ENCODE measurements at places on chromosomes 5 and 9.

- no peak for DNase-seq
Observed at GRCh38 chr9:85258236-85258635, 483.5 kb downstream of the AGTPBP1 start.

GRCh38 chr9:306907-307306 is 92.2 kb downstream of the DOCK8 start:
- peak; percentile 54 for DNase-seq

DNA sequence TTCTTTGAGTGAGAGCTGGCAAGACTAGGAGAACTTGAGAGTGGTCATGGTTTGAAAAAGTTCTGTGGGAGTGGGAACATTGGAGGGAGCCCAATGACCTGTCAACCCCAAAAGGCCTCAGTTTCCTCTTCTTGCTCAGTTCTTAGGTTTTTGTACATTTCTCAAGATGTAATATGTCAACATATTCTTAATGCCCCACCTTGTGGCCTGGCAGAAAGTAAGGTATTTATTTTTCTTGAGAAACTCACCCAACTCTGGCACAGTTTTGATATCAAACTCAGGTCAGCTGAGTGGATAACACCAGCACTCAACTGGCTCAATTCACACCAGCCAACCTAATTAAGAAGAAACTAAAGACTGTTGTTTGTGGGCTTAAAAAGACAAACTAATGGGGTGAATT is 123.0 kb upstream of the SLC27A6 start:
- DNase-seq = no peak

DNA sequence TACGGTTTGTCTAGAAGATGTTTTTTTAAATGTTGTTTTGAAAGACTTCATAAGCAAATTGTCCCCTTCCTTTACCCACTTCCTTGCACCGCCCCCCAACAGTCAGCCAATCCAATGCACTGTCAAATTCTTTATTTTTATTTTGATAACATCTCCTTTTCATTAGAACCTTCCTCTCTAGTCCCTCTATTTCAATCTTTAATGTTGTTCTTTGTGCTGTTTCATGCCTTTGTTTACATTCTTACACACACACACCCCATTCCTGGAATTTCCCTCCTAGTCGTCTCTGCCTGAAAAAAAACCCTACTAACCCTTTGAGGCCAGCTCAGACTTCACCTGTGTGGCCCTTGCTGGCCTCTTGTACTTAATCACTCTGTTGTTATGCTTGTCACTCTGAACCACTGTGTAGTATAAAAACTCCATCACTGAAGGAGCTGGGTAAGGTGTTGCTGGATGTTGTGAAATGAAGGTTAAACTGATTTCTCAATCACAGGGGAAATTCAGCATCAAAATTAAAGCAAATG is 133.4 kb downstream of the UGCG start:
- DNase-seq = no peak

DNA sequence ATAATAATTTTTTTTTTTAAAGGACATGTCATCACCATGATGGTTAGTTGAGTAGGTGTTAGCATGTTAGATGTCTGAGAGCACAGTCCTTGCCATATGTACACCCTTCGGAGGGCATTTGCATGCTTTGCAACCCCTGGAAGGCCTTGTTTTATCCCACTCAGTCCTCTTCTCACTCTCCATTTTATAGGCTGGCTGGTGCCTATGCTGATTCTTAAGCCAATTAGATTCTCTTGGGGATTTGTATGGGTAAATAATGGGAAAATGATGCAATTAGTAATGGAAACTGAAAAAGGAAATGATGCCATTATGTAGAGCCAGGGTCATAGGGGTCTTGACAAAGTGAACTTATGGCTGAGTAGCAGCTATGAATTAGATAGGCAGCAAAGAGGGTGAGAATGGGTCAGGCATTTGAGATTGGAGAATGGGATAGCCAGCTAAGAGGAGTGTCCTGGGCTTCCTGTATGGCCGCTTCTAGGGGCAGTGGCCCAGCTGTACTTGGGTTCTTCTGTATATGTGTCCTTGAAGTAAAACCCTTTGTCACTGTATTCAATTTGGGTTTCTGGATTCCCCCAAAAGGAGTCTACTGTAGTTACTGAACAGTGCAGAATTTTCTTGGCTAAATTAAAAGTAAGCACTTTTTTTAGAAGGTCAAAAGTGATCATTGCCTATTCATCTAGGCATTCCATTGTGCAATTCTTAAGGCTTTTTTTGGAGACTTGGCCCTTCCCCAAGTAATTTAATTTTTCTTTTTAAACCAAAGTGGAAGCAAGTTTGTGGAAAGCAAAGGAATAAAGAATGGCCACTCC is 31.6 kb downstream of the LRRTM2 start:
- DNase-seq = no peak
